ENCODE measurements at places on chromosomes 1 and 21.

DNA sequence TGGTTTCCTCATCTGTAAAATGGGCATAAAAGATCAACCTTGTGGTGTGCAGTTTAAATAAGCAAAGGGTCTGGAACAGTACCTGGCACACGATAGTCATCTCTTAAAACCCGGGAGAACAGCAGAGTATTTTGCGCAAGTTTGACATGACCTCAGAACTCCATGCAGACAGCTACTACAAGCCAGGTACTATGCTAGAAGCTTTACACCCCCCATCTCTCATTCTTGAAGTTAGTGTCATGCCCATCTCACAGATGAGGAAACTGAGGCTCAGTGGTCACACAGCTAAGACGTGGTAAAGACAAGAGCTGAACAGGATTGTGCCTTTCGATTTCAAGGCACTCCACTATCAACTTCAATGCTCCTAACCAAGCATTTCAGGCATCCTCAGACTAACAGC is 78.7 kb downstream of the CAPZB start:
- no peaks in the 10 kb centered on the region for H3K27me3 ChIP-seq
- DNase-seq = no peak
- peak overlapping the region; percentile 66 for H3K27ac ChIP-seq
- peaks cover 4% of the 10 kb centered on the region for H3K4me1 ChIP-seq
- no peak overlapping the region for H3K4me3 ChIP-seq

GRCh38 chr1:238119060-238119459 is 228.3 kb upstream of the ZP4 start:
- no peaks in the 10 kb centered on the region for H3K27me3 ChIP-seq
- no peak overlapping the region for H3K4me3 ChIP-seq
- no peak for DNase-seq
- H3K4me1 ChIP-seq = no peaks in the 10 kb centered on the region
- no peak overlapping the region for H3K27ac ChIP-seq

GRCh38 chr1:30523055-30524020 is 200.0 kb downstream of the MATN1 start:
- no peaks in the 10 kb centered on the region for H3K27me3 ChIP-seq
- no peak for DNase-seq
- H3K4me1 ChIP-seq = no peaks in the 10 kb centered on the region

DNA sequence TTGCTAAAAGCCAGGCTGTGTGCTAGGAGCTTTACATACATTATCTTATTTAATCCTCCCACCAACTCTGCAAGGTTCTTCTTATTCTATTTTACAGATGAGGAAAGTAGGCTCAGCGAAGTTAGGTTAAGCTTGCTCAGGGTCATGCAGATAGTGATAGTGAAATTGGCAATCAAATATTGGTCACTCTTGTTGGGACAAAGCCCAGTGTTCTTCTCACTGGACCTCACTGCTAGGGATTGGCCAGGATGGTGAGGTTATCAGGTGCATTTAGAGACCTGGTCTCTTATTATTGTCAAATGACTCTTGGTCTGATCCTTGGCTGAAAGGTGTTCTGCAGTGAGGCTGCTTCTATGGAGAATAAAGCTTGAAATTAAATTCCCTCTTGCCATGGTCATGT is 145.1 kb downstream of the CNIH3 start:
- H3K4me1 ChIP-seq = no peaks in the 10 kb centered on the region
- no peak overlapping the region for H3K27ac ChIP-seq
- H3K4me3 ChIP-seq = no peak overlapping the region
- H3K36me3 ChIP-seq = no peaks in the 10 kb centered on the region
- DNase-seq = no peak
- no peaks in the 10 kb centered on the region for H3K27me3 ChIP-seq

GRCh38 chr1:40906781-40907400 is 44.7 kb upstream of the CITED4 start:
- no peak overlapping the region for H3K4me3 ChIP-seq
- H3K36me3 ChIP-seq = no peaks in the 10 kb centered on the region
- H3K4me1 ChIP-seq = no peaks in the 10 kb centered on the region
- no peaks in the 10 kb centered on the region for H3K27me3 ChIP-seq
- H3K27ac ChIP-seq = no peak overlapping the region

GRCh38 chr1:43452789-43453441 is 816 bp downstream of the HYI start:
- no peaks in the 10 kb centered on the region for H3K27me3 ChIP-seq
- peak; percentile 47 for DNase-seq
- peak overlapping the region; percentile 89 for H3K27ac ChIP-seq

GRCh38 chr1:232471250-232471649 is 158.7 kb downstream of the SIPA1L2 start:
- no peak for DNase-seq
- H3K27ac ChIP-seq = no peak overlapping the region
- H3K27me3 ChIP-seq = no peaks in the 10 kb centered on the region
- peaks cover 23% of the 10 kb centered on the region for H3K36me3 ChIP-seq
- H3K4me1 ChIP-seq = no peaks in the 10 kb centered on the region
- no peak overlapping the region for H3K4me3 ChIP-seq

- DNase-seq = no peak
- H3K27ac ChIP-seq = no peak overlapping the region
- no peaks in the 10 kb centered on the region for H3K27me3 ChIP-seq
- H3K4me3 ChIP-seq = no peak overlapping the region
- no peaks in the 10 kb centered on the region for H3K4me1 ChIP-seq
- H3K36me3 ChIP-seq = no peaks in the 10 kb centered on the region
Measured at GRCh38 chr1:222054416-222054815, 312.5 kb upstream of the DUSP10 start.

- H3K36me3 ChIP-seq = no peaks in the 10 kb centered on the region
- H3K4me3 ChIP-seq = no peak overlapping the region
- no peaks in the 10 kb centered on the region for H3K4me1 ChIP-seq
- no peaks in the 10 kb centered on the region for H3K27me3 ChIP-seq
- DNase-seq = no peak
Measured at GRCh38 chr1:244209955-244210354, 158.9 kb downstream of the ZBTB18 start.

DNA sequence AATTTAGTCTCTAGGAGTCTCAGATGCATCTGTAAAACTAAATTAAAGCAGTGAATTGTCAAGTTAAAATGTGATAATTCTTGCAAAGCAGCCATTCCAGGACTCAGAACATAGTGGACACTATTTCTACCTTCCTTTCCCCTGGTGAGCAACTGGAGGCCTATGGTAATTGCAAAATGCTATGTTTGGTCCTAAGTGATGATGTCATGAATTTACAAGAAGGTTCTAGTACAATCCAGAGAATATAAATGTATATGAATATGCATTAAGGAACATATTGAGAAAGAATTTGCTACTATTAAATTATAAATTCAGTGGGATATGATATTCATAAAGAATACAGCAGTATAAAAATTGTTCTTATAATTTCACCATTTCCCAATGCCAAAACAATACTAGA is 32.6 kb downstream of the OMA1 start:
- H3K27ac ChIP-seq = no peak overlapping the region
- H3K36me3 ChIP-seq = peaks cover 8% of the 10 kb centered on the region
- no peak for DNase-seq

- peak; percentile 22 for DNase-seq
- peak overlapping the region; percentile 90 for H3K27ac ChIP-seq
- H3K4me3 ChIP-seq = peak overlapping the region; percentile 89
- no peaks in the 10 kb centered on the region for H3K36me3 ChIP-seq
- peaks cover 7% of the 10 kb centered on the region for H3K4me1 ChIP-seq
Measured at GRCh38 chr1:244653439-244654107, 647 bp downstream of the DESI2 start.

DNA sequence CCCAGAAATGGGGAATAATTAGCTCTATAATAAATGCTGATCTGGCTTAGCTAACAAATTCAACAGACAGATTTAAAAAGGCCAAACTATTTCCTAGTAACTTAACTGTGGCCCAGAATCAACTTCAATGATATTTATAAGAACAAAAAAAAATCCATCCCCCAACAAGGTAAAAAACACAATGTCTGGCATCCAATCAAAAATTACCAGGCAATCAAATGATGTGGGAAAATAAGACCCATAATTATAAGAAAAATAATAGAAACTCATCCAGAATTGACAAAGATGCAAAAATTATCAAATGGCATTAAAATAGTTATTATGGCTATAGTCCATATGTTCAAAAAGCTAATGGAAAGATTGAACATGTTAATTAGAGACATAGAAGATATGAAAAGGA is 42.4 kb upstream of the CDC14A start:
- H3K27ac ChIP-seq = no peak overlapping the region
- H3K4me3 ChIP-seq = no peak overlapping the region

GRCh38 chr1:200972985-200973742 is 50.4 kb downstream of the KIF21B start:
- H3K4me3 ChIP-seq = no peak overlapping the region
- no peaks in the 10 kb centered on the region for H3K4me1 ChIP-seq
- H3K27me3 ChIP-seq = no peaks in the 10 kb centered on the region
- no peak overlapping the region for H3K27ac ChIP-seq
- no peaks in the 10 kb centered on the region for H3K36me3 ChIP-seq
- DNase-seq = no peak

- no peak overlapping the region for H3K4me3 ChIP-seq
- no peak for DNase-seq
- no peaks in the 10 kb centered on the region for H3K36me3 ChIP-seq
- no peak overlapping the region for H3K27ac ChIP-seq
- H3K4me1 ChIP-seq = peaks cover 19% of the 10 kb centered on the region
- H3K27me3 ChIP-seq = no peaks in the 10 kb centered on the region
Measured at GRCh38 chr21:45154511-45155508, 80.4 kb downstream of the ADARB1 start.

Measured in Peyer's patch (tissue), 4 donors.